H9 (cell line): ENCODE measurements at places on chromosomes 2 and 18.

DNA sequence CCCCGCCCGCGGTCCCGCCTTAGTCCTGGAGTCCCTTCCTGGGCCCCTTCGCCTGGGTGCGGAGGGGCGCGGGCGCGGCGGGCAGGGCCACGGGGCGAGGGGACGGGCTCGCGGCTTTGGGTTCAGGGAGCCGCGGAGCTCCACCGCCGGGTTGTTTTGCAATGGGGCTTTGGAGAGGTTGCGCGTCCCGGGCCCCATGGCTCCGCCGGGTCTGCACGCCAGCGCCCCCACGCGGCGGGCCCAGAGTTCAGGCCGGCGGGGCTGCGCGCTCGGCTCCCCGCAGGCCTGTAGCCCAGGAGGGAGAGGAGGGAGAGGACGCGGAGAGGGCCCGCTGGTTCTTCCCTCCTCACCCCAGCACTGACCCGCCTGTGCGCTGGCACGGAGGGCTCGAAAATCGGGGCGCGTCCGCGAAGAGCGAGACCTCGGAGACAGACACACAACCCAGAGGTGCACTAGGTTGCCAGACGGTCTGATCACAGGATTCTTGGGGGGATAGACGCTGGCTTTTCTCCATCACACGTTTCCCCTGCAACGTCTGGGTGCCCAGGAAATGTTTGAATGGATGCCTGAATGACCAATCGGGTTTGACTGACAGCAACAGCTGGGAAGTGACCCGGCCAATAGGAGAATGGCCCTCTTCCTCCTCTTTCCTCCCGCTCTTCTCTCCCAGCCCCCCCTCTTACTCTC, 4.9 kb upstream of the SIX2 start:
- DNase-seq = peak; percentile 83
- peak overlapping the region; percentile 65 for H3K4me3 ChIP-seq
- peaks cover 34% of the 10 kb centered on the region for H3K27me3 ChIP-seq
- no peak overlapping the region for H3K27ac ChIP-seq

DNA sequence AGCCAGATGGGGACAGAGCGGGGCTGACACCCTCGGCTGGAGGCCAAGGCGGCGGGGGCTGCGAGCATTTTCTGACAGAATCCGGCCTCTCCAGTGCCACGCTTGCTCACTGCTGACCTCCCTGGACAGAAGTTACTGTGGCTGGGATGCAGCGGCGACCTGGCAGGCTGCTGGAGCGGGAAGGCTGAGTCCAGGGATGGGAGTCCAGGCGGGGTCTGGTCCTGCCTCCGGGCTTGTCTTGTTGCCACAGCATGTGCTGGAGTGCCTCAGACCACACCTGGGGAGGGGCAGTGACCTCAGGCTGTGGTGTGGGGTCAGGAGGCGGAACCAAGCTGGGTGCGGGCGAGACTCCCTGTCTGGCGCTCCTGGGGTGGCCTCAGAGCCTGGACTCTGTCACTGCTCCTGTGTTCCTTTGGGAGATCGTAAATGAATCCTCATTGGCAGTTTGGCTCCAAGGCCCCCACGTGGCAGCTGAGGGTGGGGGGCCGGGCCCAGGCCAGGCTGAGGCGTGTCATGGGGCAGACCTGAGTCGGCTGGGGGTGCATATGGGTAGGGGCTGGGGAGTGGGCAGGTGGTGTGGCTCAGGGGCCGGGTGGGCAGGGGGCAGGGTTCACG, 5.5 kb downstream of the BOK start:
- no peaks in the 10 kb centered on the region for H3K4me1 ChIP-seq
- no peaks in the 10 kb centered on the region for H3K27me3 ChIP-seq
- H3K27ac ChIP-seq = no peak overlapping the region
- H3K4me3 ChIP-seq = no peak overlapping the region

- no peaks in the 10 kb centered on the region for H3K36me3 ChIP-seq
- no peak for DNase-seq
- H3K4me3 ChIP-seq = no peak overlapping the region
- H3K27ac ChIP-seq = no peak overlapping the region
Observed at GRCh38 chr2:235131334-235132305, 179.8 kb downstream of the SH3BP4 start.

DNA sequence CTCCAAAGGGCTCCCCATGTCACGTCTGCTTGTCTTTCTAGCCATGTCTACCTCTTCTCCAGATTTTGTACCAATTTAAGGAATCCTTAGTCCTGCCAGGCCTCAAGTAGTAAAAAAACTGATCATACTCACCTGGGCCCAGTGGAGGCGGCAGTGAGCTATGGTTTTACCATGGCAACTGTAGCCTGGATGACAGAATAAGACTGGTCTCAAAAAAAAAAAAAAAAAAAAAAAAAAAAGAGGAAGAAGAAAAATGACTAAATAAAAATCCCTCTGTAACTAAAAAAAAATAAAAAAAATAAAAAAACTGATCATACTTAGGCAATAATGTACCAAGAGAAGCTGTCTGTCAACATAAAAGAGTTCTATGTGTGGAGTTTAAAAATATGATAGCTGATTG, 221.6 kb downstream of the NR4A2 start:
- no peak overlapping the region for H3K27ac ChIP-seq
- peak; percentile 62 for DNase-seq
- H3K4me1 ChIP-seq = no peaks in the 10 kb centered on the region
- no peak overlapping the region for H3K4me3 ChIP-seq

GRCh38 chr2:43169987-43170386, 56.4 kb downstream of the ZFP36L2 start:
- peak; percentile 70 for DNase-seq
- no peak overlapping the region for H3K27ac ChIP-seq
- H3K36me3 ChIP-seq = no peaks in the 10 kb centered on the region
